ENCODE measurements at places on chromosomes 5 and 9. TPM values are rescaled to one million over a fixed set of nuclear protein-coding genes. Genes with fewer than 3 reads are reported as not detected.
A peak's percentile ranks its signal among the peaks of the same experiment; 100 is the strongest.

Gene ARHGEF28
- total RNA-seq, result 0.29 TPM

Gene TUBB4B
- total RNA-seq, result 148 TPM

Gene CCDC171
- total RNA-seq, result 9.8 TPM

Gene FCN1
- not detected for total RNA-seq

Gene RANBP6
- total RNA-seq, result 20.5 TPM

GRCh38 chr5:145375521-145375920 is 459.6 kb downstream of the PRELID2 start:
- H3K27ac ChIP-seq, result no peak overlapping the region
- H3K4me1 ChIP-seq, result no peaks in the 10 kb centered on the region
- H3K36me3 ChIP-seq, result peaks cover 25% of the 10 kb centered on the region
- H3K27me3 ChIP-seq, result no peaks in the 10 kb centered on the region

DNA sequence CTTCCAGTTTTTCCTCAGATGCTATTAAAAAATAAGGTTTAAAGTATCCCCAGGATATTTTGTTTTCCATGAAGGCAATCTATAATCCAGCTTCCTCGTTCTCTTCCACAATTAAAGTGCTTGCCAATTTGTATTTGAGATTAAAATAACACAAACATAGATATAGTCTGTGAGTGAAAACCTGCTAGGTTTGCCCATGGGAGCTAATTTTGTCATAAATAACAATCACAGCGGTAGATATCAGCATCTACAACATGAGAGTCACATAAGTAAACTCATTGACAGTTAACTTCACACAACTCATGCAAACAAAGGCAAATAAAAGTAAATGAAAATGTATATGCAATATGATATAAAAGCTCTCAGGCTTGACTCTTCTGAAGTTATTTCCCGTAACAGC is 29.2 kb upstream of the RASGRF2 start:
- H3K4me1 ChIP-seq, result peaks cover 2% of the 10 kb centered on the region
- H3K27me3 ChIP-seq, result no peaks in the 10 kb centered on the region
- H3K27ac ChIP-seq, result no peak overlapping the region

DNA sequence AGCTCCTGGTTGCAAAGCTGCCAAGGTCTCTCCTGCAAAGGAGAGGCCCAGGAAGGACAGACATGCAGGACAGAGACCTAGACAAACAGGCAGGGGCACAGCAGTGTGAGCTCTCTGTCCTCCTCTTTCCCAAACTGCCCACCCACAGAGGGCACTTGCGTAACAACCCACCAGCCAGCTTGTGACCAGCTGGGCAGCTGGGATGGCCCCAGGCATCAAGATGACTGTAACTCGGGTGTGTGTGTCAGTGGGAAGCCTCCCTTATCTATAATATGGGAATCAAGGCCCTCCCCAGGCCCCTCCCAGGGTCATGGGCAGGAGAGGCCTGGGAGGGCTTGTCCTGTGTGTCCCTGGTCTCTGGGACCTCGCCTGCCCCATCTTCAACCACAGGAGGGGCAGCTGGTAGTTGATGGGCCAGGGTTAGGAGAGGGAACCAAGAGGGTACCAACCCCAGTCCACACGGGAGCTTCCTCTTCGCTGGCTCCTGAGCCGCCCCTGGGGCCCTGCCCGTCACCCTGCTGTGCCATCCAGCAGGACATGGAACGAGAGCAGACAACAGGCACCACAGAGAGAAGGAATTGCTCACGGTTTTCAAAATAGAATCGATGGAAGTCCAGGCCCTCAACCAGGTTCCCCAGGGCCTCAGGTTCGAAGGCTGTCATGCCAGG is 37.9 kb downstream of the SLC6A7 start:
- no peaks in the 10 kb centered on the region for H3K36me3 ChIP-seq
- no peak overlapping the region for H3K4me3 ChIP-seq
- H3K4me1 ChIP-seq, result no peaks in the 10 kb centered on the region
- H3K27me3 ChIP-seq, result no peaks in the 10 kb centered on the region

- H3K4me1 ChIP-seq, result peaks cover 2% of the 10 kb centered on the region
- no peak for DNase-seq
- H3K27me3 ChIP-seq, result no peaks in the 10 kb centered on the region
- no peak overlapping the region for H3K4me3 ChIP-seq
- H3K36me3 ChIP-seq, result no peaks in the 10 kb centered on the region
These were observed 2.2 kb downstream of the FTMT start for GRCh38 chr5:121853850-121854249.

DNA sequence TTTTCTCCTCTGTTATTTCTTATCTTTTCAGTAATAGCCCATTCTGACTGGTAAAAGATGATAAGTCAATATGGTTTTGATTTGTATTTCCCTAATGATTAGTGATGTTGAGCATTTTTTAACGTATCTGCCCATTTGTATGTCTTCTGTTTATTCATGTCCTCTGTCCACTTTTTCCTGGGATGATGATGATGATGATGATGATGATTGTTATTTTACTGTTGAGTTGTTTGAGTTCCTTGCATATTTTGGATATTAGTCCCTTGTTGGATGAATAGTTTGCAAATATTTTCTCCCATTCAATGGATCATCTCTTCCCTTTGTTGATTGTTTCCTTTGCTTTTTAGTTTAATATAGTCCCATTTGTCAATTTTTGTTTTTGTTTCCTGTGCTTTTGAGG is 27.0 kb downstream of the UTP15 start:
- H3K27me3 ChIP-seq, result peaks cover 12% of the 10 kb centered on the region
- DNase-seq, result no peak
- H3K4me1 ChIP-seq, result no peaks in the 10 kb centered on the region
- no peaks in the 10 kb centered on the region for H3K36me3 ChIP-seq
- H3K27ac ChIP-seq, result no peak overlapping the region
- H3K4me3 ChIP-seq, result no peak overlapping the region

- no peaks in the 10 kb centered on the region for H3K4me1 ChIP-seq
- H3K36me3 ChIP-seq, result no peaks in the 10 kb centered on the region
- no peak overlapping the region for H3K27ac ChIP-seq
These were observed 53.7 kb downstream of the TARS1 start for GRCh38 chr5:33494466-33494865.

- no peaks in the 10 kb centered on the region for H3K36me3 ChIP-seq
- no peak overlapping the region for H3K27ac ChIP-seq
- H3K4me3 ChIP-seq, result no peak overlapping the region
These were observed 132.9 kb upstream of the CHD1 start for GRCh38 chr5:99061711-99062110.

- no peaks in the 10 kb centered on the region for H3K36me3 ChIP-seq
- peak overlapping the region; percentile 93 for H3K27ac ChIP-seq
- peaks cover 36% of the 10 kb centered on the region for H3K4me1 ChIP-seq
- DNase-seq, result no peak
These were observed 585.7 kb downstream of the ACTL7B start for GRCh38 chr9:108270051-108270450.

DNA sequence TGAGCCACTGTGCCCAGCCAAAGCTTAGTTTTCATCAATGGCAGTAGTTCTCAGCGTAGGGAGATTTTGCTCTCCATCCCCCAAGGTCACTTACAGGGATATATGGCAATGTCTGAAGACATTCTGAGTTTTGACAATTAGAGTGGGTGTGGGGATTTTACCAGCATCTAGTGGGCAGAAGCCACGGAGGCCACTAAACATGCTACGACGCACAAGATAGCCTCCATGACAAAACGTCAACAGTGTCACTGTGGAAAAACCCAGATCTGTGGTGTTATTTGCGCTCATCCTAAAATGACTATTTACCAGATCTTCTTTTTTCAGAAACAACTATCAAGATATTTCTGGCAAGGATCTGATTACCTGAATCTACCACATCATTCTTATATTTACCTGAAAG is 68.2 kb downstream of the CDC14B start:
- H3K4me1 ChIP-seq, result peaks cover 8% of the 10 kb centered on the region
- peaks cover 13% of the 10 kb centered on the region for H3K36me3 ChIP-seq
- H3K4me3 ChIP-seq, result no peak overlapping the region
- no peak for DNase-seq
- H3K27me3 ChIP-seq, result no peaks in the 10 kb centered on the region

- no peaks in the 10 kb centered on the region for H3K27me3 ChIP-seq
- peaks cover 2% of the 10 kb centered on the region for H3K36me3 ChIP-seq
- no peak overlapping the region for H3K27ac ChIP-seq
- DNase-seq, result no peak
- H3K4me3 ChIP-seq, result no peak overlapping the region
These were observed 79.5 kb downstream of the GLIS3 start for GRCh38 chr9:4220346-4220745.

- no peak for DNase-seq
- H3K4me1 ChIP-seq, result no peaks in the 10 kb centered on the region
- no peaks in the 10 kb centered on the region for H3K27me3 ChIP-seq
These were observed 85.9 kb downstream of the GOLPH3 start for GRCh38 chr5:32088214-32088613.

- H3K4me3 ChIP-seq, result no peak overlapping the region
- H3K27me3 ChIP-seq, result peaks cover 38% of the 10 kb centered on the region
- no peaks in the 10 kb centered on the region for H3K36me3 ChIP-seq
- peaks cover 47% of the 10 kb centered on the region for H3K4me1 ChIP-seq
- no peak for DNase-seq
These were observed 86.6 kb downstream of the LMX1B start for GRCh38 chr9:126700296-126700695.

- no peaks in the 10 kb centered on the region for H3K27me3 ChIP-seq
- no peak overlapping the region for H3K4me3 ChIP-seq
- no peaks in the 10 kb centered on the region for H3K36me3 ChIP-seq
- H3K4me1 ChIP-seq, result peaks cover 30% of the 10 kb centered on the region
- DNase-seq, result no peak
These were observed 188.1 kb upstream of the DMRT1 start for GRCh38 chr9:653421-653820.

DNA sequence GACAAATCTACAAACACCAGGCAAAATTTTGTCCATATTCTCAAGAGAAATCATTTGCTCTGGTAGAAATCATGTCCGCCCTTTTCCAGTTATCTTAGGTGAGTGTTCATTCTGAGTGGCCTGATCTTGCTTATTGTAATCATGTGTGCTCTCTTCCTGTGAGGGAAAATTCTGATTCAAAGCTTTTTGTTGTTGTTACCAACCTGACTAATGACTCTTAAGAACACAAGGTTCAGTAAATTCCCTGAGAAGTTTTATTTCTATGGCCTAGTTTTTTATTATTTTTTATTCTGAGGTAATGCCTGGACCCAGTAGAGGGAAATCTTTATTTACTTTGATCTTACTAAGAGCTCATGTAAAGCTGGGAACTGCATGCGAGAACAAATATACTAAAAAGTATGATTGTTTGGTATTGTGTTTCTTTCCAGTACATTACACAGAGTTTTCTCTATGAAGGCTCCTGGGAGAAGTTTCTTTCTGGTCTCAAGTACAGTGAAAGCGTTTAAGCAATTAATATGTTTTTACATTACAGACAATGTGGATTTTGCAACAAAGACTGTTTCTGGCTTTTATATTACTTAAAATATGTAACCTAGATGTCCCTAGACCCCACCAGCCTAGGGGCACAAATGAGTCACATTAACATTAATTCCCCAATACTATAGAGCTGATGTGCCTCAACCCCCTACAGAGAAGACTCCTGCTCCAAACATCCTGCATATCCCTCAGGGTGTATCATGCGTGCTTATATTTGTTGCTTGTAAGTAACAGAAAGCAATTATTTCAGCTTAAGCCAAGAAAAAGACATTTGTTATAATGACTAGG is 138.1 kb downstream of the TMEM167A start:
- H3K36me3 ChIP-seq, result no peaks in the 10 kb centered on the region
- H3K27ac ChIP-seq, result no peak overlapping the region
- DNase-seq, result no peak
- no peaks in the 10 kb centered on the region for H3K27me3 ChIP-seq
- peaks cover 5% of the 10 kb centered on the region for H3K4me1 ChIP-seq
- no peak overlapping the region for H3K4me3 ChIP-seq

DNA sequence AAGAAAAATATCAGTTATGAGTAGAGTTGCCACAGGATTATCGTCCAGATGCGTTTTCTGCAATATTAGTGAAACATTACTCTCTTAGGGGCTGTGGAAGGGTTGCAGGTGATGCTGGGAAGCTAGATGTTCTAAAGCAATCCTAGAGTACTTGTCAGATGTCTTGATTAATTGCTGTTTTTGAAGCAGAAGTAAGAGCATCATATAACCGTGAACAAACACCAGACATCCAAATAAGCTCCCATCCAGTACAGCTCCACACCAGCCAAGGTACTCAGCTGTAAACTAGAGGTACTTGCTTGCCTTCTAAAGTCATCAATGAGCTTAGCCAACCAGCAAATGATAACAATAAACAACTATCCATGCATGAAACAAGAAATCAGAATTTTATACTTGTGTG is 131.1 kb downstream of the ST8SIA4 start:
- H3K4me3 ChIP-seq, result no peak overlapping the region
- H3K27me3 ChIP-seq, result peaks cover 4% of the 10 kb centered on the region
- peaks cover 18% of the 10 kb centered on the region for H3K4me1 ChIP-seq

DNA sequence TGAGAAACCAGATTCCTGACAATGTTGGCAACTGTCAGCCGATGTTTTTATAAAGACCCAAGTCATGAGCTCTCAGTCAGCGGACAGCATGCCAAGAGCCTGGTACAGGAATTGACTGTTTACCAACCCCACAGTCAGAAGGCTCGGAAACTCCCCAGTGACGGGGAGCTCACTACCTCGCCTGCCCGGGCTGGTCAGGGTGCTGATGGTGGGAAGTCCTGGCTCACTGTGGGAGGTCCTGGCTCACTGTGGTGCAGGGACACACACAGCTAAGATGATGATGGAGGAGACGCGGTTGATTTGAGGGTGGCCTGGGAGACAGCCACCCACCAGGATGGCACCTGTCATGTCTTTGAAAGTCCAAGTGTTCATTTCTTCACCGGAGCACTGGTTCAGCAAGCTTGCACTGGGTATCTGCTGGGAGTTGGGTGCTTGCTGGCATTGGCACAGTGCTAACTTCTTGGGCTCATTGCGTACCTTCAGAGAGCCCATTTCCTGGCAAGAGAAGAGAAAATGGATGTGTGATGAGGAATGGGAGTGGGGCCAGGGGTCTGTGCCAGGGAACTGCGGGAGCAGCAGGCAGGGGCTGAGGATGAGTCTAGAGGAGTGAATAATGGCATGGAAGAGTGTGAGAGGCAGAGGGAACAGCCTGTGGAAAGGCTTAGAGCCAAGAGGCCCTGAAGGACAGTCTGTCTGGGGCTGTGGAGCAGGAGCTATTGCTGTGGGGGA is 15.3 kb downstream of the ASS1 start:
- H3K36me3 ChIP-seq, result peaks cover 3% of the 10 kb centered on the region
- H3K4me1 ChIP-seq, result no peaks in the 10 kb centered on the region
- no peak overlapping the region for H3K4me3 ChIP-seq
- H3K27me3 ChIP-seq, result peaks cover 6% of the 10 kb centered on the region
- no peak for DNase-seq

DNA sequence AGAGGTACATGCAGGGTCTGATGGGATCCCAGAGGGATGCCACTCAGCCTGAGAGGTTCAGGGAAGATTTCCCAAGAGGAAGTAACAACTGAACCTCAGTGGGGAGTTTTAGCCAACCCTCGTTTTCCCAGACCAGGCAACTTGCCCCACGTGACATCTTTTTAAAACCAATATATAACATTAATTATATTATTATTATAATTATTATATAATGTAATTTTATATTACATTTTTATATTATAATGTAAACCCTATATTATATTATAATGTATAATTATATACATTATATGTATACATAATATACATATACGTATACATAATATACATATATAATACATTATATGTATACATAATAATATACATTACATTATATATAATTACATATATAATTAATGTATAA is 62.8 kb upstream of the WWC1 start:
- DNase-seq, result no peak
- no peaks in the 10 kb centered on the region for H3K27me3 ChIP-seq
- H3K4me3 ChIP-seq, result no peak overlapping the region
- peaks cover 26% of the 10 kb centered on the region for H3K4me1 ChIP-seq
- no peak overlapping the region for H3K27ac ChIP-seq

Measured in mesothelial cell of epicardium (in vitro differentiated cells).